ENCODE measurements at places on chromosomes 11 and 22.

- DNase-seq, result no peak
Measured at GRCh38 chr11:112582366-112582765, 321.7 kb upstream of the PLET1 start.

DNA sequence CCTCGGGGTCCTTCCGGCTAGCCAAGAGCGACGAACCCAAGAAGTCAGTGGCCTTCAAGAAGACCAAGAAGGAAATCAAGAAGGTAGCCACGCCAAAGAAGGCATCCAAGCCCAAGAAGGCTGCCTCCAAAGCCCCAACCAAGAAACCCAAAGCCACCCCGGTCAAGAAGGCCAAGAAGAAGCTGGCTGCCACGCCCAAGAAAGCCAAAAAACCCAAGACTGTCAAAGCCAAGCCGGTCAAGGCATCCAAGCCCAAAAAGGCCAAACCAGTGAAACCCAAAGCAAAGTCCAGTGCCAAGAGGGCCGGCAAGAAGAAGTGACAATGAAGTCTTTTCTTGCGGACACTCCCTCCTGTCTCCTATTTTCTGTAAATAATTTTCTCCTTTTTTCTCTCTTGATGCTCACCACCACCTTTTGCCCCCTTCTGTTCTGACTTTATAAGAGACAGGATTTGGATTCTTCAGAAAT, 1.9 kb upstream of the GCAT start:
- DNase-seq, result no peak

DNA sequence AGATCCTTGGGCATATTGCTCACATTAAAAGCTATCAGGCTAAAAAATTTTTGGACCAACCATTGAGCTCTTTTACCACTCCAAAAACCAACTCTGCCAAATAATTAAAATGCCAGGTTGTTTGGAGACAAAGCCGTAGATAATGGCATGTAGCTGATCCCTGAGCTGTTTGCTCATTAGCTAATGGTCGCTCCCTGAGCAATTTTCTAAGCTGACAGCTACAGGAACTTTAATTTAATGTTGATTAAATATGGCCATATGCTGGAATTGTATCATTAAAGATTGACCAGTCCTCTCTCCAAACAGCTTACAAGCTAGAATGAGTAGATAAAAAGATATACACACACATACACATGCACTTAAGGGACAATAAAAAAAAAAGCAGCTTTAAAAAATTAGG, 216.2 kb upstream of the ARHGAP20 start:
- DNase-seq, result no peak

- DNase-seq, result peak; percentile 31
Measured at GRCh38 chr11:12680246-12680939, 6.2 kb downstream of the TEAD1 start.

- DNase-seq, result no peak
Measured at GRCh38 chr11:78630561-78631303, 56.1 kb upstream of the NARS2 start.

GRCh38 chr11:111207213-111207612, 38.3 kb upstream of the POU2AF2 start:
- no peak for DNase-seq

- no peak for DNase-seq
Measured at GRCh38 chr22:35230839-35231584, 26.3 kb upstream of the HMGXB4 start.

- DNase-seq, result no peak
Measured at GRCh38 chr11:120271672-120272071, 31.7 kb downstream of the POU2F3 start.

DNA sequence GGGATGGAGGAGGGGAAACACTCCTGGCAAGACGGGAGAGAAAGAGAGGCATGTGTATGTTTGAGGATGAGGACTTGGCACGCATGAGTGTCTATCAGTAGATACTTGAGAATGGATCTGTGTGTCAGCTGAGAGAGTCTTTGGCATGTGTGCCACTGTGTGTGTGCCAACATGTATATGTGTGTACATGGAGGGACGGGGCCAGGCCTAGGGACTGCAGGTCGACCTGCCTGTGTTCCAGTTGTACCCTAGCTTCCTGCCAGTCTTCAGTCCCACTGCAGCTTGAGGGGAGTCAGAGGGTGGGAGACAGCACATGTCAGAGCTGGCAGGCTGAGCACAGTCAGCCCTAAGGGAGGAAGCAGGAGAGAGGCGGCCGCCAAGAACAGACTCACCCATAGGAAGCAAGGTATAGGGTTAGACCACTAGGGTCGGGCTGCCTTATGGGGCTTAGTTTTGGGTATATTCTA, 5.6 kb downstream of the CLCF1 start:
- no peak for DNase-seq

- no peak for DNase-seq
Measured at GRCh38 chr11:66920978-66921784, 37.0 kb downstream of the PC start.

DNA sequence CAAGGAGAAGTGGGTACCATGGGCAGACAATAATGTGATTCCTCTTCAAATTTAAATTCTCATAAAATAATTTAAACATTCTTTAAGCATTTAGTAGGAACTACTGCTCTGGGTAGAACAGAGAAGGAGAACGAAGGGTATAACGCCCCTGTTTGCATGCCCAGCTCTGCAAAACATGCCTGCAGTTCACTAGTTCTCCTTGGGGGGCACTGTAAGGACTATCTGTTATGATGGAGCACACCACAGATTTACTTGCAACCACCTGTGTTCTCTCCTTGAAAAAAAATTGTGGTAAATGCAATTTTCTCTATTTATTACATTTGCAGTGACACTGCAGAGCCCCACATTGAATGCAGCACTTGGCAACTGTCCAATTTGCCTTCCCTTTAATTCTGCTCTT, 100.3 kb downstream of the GUCY1A2 start:
- no peak for DNase-seq

GRCh38 chr11:64710418-64711137, 12.4 kb downstream of the NRXN2 start:
- no peak for DNase-seq

- peak; percentile 33 for DNase-seq
Measured at GRCh38 chr11:134360050-134360835, 28.5 kb downstream of the GLB1L2 start.

DNA sequence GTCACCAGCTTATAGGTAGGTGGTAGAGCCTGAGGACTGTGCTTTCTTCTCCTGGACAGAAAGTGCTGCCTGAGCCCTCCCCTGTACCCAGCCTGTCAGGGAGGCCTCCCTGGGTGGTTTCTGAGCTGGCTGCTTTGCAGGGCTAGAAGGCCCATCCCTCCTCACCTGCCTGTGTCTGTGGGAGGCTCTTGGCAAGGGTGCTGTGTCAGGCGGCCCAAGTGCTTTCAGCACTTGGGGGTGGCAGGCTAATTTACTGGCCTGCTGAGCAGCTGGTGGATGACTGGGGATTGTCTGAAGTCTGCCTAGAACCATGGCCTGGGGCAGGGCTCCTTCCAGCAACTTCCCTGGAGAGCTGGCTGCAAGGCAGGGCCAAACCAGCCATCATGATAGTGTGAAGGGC, 139.0 kb upstream of the NAV2 start:
- DNase-seq, result no peak

DNA sequence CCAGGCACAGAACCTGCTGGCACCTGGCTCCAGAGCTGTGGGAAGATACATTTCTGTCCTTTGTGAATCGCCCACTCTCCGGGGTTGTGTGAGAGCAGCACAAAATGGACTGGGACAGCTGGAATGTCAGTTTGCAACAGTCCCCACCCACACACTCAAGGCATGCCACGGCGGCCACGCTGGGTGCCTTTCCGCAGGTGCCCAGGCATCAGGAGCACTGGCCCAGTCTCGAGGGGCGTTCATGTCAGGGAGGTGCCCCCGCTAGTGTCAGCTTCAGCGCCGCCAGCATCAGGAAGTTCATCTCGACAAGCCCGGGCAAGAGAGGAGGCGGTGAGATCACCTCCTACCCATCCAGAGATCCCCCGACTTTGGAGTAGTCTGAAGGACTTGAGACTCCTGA, 2.1 kb downstream of the TP53AIP1 start:
- no peak for DNase-seq

DNA sequence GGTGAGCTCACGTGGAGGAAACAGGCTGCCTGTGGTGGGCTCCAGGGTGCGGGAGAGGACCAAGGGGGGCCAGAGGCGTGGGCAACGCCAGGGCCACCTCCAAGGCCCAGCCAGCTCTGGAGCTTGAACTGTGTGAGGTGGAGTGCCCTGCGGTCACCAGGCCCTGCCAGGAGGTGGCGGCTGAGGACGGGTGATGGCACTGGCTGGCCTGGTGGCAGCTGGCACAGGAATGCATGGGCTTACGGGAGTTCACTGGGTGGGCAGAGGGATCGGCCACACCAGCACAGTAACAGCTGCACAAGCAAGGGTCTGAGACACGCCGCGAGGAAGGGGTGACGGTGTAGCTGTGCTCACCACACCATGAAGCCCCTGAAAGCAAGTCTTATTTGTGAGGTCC, 15.8 kb downstream of the TOLLIP start:
- DNase-seq, result peak; percentile 8

GRCh38 chr11:61609000-61609979, 28.4 kb upstream of the SYT7 start:
- no peak for DNase-seq

DNA sequence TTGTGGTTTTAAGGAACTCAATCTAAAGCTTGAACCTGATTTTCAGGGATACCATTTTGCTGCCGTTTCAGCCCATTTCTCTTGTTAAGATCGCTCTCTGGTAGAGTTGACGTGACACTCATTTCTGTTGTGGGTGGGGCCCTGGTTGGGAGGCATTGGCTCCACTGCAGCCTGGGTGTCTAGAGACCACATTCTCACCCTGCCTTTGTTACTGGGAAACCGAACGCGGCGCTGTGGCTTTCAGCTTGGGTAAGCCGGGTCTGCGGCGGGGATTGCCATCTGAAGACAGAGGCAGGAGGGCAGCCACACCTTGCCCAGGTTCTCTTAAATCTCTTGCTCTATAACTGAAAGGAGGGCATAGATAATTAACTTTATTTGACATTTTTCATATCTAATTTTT, 3.2 kb downstream of the EHF start:
- no peak for DNase-seq

DNA sequence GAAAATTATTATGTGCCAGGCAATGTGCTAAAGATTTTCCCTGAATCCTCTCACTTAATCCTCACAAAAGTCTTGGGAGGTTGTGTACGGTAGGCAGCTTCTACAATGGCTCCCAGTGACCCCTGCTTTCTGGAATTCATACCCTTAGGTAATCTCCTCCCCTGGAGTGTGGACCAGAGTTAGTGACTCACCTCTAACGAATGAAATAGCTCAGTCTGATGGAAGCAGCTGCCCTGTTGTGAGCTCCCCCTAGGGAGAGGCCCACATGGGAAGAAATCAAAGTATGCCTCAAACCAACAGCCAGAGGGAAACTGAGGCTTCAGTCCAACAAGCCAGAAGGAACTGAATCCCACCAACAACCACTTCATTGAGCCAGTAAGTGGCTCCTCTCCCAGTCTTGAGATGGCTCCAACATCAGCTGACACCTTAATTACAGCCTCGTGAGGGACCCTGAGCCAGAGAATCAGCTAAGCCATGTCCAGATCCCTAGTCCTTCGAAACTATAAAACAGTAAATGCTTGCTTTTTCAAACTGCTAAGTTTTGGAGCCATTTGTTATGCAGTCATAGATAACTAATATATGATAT, 98.9 kb upstream of the ISX start:
- no peak for DNase-seq

- DNase-seq, result no peak
Measured at GRCh38 chr11:76777305-76777704, 5.9 kb upstream of the TSKU start.

GRCh38 chr11:68828957-68829356, 12.8 kb downstream of the CPT1A start:
- no peak for DNase-seq

DNA sequence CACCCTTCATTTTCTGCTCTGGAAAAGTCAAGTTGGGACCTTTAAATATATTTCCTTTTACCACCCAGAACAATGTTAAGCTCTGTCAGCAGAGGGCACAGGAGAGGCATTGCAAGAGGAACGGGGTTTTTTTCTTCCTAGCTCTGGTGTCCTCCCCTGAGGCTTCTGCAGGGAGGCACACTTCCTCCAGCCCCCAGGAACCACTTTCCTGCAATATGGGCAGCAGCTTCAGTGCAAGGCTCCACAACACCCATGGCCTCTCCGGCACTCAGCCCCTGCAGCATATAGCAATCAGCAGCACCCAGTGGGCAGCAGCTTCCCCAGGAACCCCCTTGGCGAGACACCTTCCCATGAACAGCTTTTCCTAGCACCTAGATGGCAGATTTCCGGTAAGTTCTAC, 101.4 kb downstream of the SYT9 start:
- no peak for DNase-seq

DNA sequence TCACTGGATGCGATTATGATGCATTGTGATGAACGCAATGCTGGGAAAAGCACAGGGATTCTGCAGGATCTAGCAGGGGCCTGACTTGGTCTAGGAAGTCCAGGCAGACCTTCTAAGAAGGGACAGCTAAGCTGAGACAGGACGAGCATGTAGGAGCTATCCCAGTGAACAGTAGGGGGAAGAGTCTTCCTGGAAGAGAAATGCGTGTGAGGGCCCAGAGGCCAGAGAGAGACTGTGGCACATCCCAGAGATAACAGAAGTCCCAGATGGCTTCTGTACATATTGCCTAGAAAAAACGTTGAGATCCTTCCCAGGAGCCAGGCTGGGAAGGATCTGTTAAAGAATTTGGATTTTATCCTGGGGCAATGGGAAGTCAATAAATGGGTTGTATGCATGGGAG, 24.6 kb downstream of the RCN1 start:
- no peak for DNase-seq

GRCh38 chr11:43419460-43419859, 60.7 kb downstream of the TTC17 start:
- DNase-seq, result peak; percentile 17

DNA sequence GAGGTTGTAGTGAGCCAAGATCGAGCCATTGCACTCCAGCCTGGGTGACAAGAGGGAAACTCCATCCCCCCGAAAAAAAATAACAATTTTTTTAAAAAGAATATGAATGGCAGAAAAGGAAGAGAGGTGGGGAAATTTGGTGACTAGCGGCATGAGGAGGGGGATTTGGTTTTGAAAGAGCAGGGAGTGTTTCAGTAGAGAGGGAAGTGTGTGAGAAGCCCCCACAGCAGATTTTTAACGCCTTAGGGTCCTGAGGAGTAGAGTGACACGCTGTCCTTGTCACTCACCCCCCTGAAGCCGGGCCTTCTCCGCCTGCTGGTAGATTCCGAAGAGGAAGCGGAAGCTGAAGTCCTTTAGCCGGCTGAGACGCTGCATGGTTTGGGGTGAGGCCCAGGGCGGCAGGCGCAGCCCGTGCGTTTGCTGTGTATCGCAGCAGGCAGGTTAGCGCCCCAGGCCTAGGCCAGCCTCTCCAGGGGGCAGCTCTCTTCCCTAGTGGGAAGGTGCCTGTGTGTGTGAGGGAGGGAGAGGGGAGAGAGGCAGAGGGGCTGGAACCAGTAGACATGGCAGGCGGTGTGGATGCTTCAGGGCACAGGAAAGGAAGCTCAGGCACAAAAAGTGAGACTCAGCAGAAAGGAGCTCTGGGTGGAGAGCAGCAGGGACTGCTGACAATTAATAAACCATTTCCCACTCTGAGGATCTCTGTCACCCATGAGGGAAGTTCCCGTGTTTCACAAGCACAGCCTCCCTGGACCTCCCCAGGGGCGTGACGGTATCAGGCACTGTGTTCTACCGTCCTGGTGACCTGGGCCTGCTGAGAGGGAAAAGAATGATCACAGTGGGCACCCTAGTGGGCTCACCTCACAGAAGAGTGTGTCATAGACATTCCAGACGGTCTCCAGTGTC, 3.9 kb downstream of the ACP2 start:
- DNase-seq, result no peak

- DNase-seq, result no peak
Measured at GRCh38 chr11:36048496-36049247, 104.8 kb downstream of the LDLRAD3 start.
